ENCODE measurements at places on chromosomes 2 and 18.

DNA sequence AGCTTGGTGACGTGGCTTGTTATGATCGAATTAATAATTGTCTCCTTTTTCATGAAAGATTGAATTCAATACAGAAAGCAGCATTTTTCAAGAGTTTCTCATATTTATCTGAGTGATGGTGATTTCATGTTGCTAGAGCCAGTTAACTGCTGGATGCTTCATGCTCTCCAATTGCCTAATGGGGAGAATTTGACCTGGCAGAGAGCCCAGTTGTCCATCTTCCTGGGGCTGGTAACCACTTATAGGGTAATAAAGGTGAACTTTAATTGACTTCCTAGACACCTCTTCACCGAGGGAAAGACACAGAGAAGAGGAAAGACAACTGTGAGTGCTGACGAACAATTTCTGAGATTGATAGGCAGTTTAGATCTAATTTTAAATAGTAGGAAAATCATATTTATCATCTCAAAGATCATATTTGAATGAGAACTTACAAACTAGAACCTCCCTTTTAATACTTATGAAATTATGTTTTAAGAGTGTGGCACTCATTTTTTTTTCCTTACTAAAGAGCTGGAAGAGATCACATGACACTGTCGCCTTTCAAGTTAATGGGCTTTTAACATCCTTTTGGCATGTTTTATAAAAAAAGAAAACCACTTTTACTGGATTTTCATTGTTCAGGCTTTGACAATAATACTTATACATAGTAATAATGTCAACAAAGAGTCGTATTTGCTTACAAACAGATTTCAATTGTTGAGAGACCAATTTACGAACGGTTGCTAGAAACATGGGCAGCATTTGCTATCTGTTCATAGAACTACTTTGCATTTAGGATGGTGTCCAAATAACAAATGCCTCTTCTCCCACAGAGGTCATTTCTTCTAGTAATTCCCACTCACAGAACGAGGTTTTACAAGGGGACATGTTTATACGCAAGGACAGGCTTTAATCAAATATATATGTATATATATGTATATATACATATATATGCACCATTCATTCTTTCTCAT is 153.3 kb downstream of the RAPGEF4 start:
- DNase-seq, result no peak

GRCh38 chr2:27249891-27250651 is 12.8 kb downstream of the SLC30A3 start:
- DNase-seq, result peak; percentile 66

GRCh38 chr2:9656270-9656766 is 25.5 kb upstream of the YWHAQ start:
- DNase-seq, result peak; percentile 98

GRCh38 chr2:24839729-24840128 is 46.5 kb downstream of the CENPO start:
- DNase-seq, result no peak

GRCh38 chr2:207836521-207837133 is 66.9 kb upstream of the FZD5 start:
- DNase-seq, result no peak
